CD4-positive, alpha-beta memory T cell (primary cell): ENCODE measurements at places on chromosomes 5 and 9. TPM values are rescaled to one million over a fixed set of nuclear protein-coding genes. Genes with fewer than 3 reads are reported as not detected.

The AHRR gene
- 2.7 TPM for total RNA-seq

The LCN6 gene
- not detected for total RNA-seq

The ANKRD31 gene
- 0.86 TPM for total RNA-seq

The RGS7BP gene
- total RNA-seq = not detected

The TYRP1 gene
- total RNA-seq = not detected

The ADAMTSL1 gene
- total RNA-seq = not detected

The PDCD1LG2 gene
- 1.1 TPM for total RNA-seq

The SPIN1 gene
- 34.1 TPM for total RNA-seq

The SHB gene
- total RNA-seq = 0.81 TPM

The RASEF gene
- not detected for total RNA-seq

The PAPPA gene
- total RNA-seq = not detected

The ABCA2 gene
- total RNA-seq = 68.6 TPM

The ABHD17B gene
- 18.4 TPM for total RNA-seq

The CNTLN gene
- total RNA-seq = 0.15 TPM

The BTNL8 gene
- not detected for total RNA-seq

The FCN2 gene
- not detected for total RNA-seq

The TOR4A gene
- 2.1 TPM for total RNA-seq

The ANKRD55 gene
- 12.3 TPM for total RNA-seq

The LCN15 gene
- not detected for total RNA-seq

The KIAA1958 gene
- total RNA-seq = 5.1 TPM

The PTPRD gene
- total RNA-seq = not detected

The CDC25C gene
- not detected for total RNA-seq

The PCDHB14 gene
- 0.15 TPM for total RNA-seq

The FBXL7 gene
- not detected for total RNA-seq

The LPAR1 gene
- 0.12 TPM for total RNA-seq

The CDC20B gene
- total RNA-seq = not detected

The C5orf52 gene
- total RNA-seq = not detected

The PCDHGA12 gene
- 0.17 TPM for total RNA-seq

The SOHLH1 gene
- not detected for total RNA-seq

The PTGES gene
- total RNA-seq = not detected

The CXCL14 gene
- total RNA-seq = not detected

The NEURL1B gene
- 0.20 TPM for total RNA-seq

The CD14 gene
- total RNA-seq = 5.2 TPM

The LCP2 gene
- 291 TPM for total RNA-seq
